Activated T-helper 1 cell treated with anti-CD3 and anti-CD28 coated beads, Interleukin-2, amount 50 U/mL, for 16 hours (primary cell): ENCODE measurements at places on chromosomes 7 and 10.

- DNase-seq, result no peak
These were observed 38.4 kb downstream of the PLPP4 start for GRCh38 chr10:120495226-120496009.

DNA sequence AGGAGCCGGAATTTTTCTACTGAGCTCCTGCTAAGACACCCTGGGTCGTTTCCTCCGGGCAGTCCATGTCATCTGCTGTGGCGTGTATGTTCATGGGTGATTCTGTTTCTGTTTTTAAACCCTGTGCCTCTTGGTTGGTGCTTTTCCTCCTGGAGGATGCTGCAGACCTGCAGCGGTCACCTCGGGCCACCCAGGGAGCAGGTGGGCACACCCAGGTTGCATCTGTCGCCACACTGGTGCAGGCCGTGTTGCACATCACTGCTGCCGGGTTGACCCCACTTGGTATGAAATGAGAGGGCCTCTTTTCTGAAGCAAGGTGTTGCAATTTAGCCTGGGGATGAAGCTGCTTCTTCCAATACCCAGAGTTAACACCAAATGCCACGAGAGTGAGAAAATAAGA lies 127.2 kb downstream of the CUX1 start:
- DNase-seq, result no peak

GRCh38 chr10:18238870-18239485 lies 98.8 kb downstream of the CACNB2 start:
- no peak for DNase-seq

GRCh38 chr10:44386546-44387052 lies 1.7 kb upstream of the CXCL12 start:
- DNase-seq, result no peak

DNA sequence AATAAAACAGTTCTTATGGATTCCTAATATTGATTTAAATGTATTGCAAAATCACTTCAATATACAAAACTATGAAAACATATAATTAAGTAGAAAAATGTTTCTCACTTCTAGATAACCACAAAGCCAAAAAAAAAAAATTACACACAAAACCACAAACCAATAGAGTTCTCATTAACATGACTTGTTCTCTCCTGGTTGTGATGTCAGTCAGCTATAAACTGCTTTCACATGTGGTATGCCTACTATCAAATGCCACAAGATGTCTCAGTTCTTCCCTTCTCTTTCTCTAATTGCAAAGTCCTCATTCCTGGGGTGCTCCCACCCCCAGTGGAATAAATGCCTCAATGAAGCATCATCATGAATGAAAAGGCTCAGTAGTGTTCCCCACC lies 16.6 kb downstream of the GNAI1 start:
- no peak for DNase-seq

- no peak for DNase-seq
These were observed 136.2 kb downstream of the PLXDC2 start for GRCh38 chr10:19952224-19953010.

- DNase-seq, result no peak
These were observed 12.6 kb downstream of the HPS1 start for GRCh38 chr10:98433881-98434732.

- DNase-seq, result no peak
These were observed 21.1 kb downstream of the STARD3NL start for GRCh38 chr7:38199154-38199553.
